ENCODE measurements at places on chromosomes 2 and 18. TPM values are rescaled to one million over a fixed set of nuclear protein-coding genes. Genes with fewer than 3 reads are reported as not detected.

Gene KRCC1
- total RNA-seq, result 14.3 TPM

Gene ZNF396
- not detected for total RNA-seq

Gene GPR155
- 0.74 TPM for total RNA-seq

Gene ACKR3
- total RNA-seq, result 0.93 TPM

Gene NEU2
- not detected for total RNA-seq

Gene DYTN
- total RNA-seq, result not detected

Gene EVA1A
- total RNA-seq, result 78.1 TPM

Gene POU3F3
- not detected for total RNA-seq

Gene RBKS
- total RNA-seq, result 1.0 TPM

Gene SIX2
- total RNA-seq, result not detected

Gene MFSD2B
- 0.20 TPM for total RNA-seq

Gene ASAP2
- 23.4 TPM for total RNA-seq

Gene CNRIP1
- 78.7 TPM for total RNA-seq
